CD4-positive, alpha-beta T cell treated with Interleukin-17A for 1 hour (primary cell): ENCODE measurements at places on chromosomes 2 and 18.

GRCh38 chr2:925309-925708, 25.3 kb upstream of the SNTG2 start:
- no peak for DNase-seq

DNA sequence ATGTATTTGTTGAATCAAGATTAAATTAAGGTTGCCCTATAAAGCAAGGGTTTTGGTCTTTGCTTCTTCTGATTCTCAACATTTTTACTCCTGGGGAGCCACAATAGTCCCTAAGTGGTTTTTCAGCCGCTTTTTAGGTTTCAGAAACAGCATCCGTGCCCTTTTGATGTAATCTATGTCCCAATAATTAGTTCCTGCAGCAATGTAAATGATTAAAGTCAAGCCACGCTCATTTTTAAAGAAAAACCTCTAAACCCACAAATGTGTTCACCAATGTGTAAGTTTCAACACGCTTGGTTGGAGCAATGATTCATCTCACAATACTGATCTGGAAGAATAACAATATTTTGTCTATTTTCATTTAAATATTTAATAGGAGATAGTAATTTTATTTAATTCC, 5.6 kb downstream of the ARL4C start:
- peak; percentile 55 for DNase-seq

DNA sequence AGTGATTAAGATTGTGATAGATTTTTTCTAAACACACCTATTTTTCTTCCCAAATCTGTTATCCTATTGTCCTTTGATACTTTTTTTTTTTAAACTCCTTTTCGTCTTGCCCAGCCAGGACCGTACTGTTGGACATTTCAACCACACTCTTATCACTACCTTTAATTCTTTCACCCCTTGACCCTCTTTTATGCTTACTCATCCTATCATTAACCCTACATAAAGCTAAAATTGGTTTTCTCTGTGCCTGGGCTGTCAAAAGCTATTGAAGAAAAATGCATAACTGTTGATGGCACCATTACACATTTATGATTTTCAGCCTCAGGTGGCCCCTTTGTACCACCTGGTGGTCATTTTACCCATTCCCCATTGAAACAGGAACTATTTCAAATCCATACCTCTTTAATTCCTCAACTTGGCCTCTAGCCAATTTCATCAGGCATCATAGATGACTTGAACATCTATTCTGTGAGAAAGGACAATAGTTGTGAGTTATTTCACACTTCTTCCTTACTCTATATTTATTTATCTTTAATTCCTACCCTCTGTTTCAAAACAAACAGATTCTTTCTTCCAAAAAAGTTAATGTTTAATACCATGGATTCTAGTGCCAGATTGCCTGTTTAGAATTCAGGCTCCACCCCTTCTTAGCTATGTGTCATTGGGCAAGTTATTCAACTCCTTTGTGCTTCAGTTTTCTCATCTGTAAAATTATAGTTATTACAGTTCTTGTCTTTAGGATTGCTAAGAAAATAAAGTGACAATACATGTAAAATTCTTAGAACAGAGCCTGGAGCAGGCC, 258.6 kb downstream of the CAMKMT start:
- DNase-seq: no peak

DNA sequence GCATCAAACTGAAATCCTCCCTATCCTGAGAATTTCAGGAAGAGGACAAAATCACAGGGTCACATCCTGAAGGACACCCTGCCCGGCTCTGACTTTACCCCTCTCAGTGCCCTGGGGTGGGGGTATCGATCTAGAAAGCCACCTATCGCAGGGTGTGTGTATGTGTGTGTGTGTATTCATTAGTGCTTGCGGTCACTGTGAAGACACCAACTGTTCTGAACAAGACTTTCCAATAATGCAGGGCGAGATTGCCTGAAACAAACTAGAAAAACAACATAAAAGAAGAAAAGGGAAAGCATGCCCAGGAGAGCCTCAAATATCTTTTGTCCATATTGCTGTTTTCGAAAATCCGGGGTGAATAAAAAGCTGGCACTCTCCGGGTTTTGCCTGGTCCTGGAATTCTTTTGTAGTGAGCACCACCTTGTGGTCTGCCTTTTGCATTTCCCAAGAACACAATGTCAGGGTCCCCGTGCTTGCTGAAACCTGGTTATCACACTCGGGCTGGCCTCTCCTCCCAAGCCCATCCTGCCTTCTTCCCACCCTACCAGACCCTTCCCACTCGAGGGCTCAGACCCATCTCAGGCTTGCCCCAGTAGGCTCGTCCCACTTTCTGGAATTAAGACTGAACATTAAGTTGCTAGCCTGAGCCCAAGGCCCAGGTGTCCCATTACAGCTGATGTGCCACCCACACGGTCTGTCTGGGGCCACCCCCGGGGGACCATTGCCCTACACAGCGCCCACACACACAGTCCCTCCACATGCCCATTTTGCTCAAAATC, 25.0 kb upstream of the COPS8 start:
- peak; percentile 28 for DNase-seq

DNA sequence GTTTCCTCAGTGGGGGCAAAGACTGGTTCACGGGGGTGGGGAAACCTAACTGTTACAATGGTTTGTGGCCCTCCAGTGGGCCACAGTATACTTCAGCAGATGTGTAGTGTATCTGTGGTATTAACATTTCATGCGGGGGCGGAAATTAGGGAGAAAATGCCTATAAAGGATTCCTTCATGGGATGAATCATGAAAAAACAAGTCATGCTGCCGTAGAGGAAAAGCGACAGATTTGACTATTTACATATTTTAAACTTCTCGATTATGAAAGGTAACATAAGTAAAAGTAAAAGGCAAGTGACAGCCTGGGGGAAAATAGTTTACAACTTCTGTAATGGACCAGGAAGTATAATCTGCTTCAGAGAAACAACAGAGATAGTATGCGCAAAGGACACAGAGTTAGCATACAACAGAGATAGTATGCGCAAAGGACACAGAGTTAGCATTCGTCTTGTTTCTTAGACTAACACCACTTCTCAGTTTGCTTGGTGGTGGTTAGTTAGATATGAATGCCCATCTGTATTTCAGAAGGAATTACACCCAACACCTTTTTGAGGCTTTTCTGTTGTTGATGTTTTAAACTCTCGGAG, 41.1 kb downstream of the MRPS9 start:
- DNase-seq: no peak

- DNase-seq: no peak
These were observed 154.8 kb upstream of the APCDD1 start for GRCh38 chr18:10299643-10300042.

- DNase-seq: no peak
These were observed 7.1 kb downstream of the ZNF407 start for GRCh38 chr18:74604774-74605173.

DNA sequence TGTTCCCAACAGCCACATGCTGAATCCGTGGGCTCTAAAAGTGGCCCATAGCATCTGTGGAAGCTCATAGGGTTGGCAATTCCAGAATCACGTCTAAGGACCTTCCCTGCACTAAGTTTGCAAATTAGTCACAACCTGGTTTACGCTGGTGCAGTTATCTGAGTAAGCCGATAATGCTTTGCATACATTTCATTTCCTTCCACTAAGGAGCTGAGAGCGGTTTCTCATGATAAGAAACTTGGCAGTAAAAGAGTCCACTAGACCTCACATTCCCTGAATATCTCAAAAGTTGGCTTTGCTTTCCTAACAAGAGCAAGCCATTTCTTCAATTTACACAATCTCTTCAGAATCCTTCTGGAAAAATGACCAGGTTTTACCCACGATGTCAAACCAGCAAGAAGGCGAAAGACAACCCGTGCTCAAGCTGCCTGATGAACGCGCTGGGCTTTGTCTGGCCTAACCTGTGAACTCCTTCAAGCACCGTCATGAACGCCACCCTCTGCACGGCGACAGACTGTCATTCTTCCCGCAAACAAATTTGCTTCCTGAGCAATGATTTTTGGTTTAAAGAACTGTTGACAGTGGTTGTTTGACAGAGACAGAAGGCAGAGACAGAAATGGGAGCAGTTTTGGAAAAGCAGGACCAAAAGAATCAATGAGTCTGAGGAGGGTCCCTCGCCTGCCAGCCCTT, 73.0 kb upstream of the COPS8 start:
- DNase-seq: no peak

GRCh38 chr2:85405201-85406059, 4.7 kb downstream of the CAPG start:
- peak; percentile 66 for DNase-seq

- DNase-seq: no peak
These were observed 687.8 kb downstream of the SLC4A3 start for GRCh38 chr2:220315098-220315823.

DNA sequence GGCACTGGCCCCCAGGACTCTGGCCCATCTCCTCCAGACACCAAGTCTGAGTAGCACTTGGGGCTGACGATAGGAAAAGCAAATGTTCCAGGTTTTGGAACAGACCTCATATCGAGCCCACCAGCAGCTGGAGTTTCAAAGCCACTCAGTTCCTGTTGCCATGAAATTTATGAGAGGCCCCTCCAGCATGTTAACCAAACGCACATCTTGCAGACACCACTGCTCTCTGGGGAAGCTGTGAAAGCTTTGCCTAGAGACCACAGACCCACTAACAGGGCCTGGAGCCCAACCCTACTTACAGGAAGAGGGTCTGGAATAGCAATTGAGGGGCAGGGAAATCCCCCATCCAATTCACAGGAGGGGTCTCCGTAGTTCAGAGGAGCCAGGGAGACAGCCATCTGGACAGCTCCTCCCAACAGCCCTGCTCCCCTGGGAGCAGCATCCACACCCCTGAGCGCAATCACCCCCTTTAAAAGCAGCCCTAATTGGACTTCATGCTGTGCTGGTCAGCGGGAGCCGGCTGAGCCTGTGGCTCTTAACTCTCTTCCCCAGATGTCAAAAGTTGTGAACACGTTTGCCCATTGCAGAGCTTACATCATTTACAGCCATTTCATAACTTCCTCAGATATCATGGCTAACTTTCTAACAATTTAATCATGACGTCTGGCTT, 81.3 kb downstream of the TGFA start:
- DNase-seq: no peak

DNA sequence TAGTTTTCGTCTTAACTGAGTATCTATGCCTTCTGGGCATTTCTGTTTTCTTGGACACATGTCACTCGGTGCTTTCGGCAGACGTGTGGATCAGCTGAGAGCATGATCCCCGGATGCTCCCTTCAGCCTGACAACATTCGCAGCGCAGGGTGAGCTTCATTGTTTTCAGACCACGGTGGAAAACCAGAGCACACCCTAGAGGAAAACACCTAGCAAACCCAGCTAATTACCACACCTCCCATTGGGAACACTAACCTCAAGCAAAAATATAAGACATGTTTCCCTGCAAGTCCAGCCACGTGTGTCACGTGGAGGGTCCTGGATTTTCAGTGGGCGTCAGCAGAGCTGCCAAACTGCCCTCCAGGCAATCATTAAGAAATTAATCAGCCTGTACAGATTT, 31.0 kb downstream of the ANKRD29 start:
- DNase-seq: no peak

DNA sequence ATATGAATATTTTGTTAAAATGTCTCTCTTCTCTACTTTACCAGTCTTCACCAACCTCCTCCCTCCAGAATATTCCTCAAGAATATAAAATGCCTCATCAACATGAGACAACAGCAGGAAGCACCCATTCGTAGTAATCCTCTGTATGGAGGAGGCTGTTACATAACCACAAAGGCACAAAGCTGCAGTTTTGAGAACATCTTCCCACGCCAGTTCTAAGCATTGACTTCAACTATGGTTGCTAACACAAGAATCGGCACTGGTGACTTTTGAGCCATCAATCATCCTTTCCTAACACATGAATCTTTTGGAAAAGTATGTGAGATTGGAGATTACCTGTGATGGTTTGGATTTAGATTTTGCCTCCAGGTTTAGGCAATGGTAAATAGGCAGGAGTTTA, 54.9 kb upstream of the CYP1B1 start:
- no peak for DNase-seq

GRCh38 chr18:48126240-48126639, 195.8 kb upstream of the SMAD2 start:
- no peak for DNase-seq

GRCh38 chr2:159959136-159959535, 103.3 kb downstream of the PLA2R1 start:
- DNase-seq: no peak

GRCh38 chr2:237196866-237197618, 111.4 kb downstream of the COPS8 start:
- no peak for DNase-seq

DNA sequence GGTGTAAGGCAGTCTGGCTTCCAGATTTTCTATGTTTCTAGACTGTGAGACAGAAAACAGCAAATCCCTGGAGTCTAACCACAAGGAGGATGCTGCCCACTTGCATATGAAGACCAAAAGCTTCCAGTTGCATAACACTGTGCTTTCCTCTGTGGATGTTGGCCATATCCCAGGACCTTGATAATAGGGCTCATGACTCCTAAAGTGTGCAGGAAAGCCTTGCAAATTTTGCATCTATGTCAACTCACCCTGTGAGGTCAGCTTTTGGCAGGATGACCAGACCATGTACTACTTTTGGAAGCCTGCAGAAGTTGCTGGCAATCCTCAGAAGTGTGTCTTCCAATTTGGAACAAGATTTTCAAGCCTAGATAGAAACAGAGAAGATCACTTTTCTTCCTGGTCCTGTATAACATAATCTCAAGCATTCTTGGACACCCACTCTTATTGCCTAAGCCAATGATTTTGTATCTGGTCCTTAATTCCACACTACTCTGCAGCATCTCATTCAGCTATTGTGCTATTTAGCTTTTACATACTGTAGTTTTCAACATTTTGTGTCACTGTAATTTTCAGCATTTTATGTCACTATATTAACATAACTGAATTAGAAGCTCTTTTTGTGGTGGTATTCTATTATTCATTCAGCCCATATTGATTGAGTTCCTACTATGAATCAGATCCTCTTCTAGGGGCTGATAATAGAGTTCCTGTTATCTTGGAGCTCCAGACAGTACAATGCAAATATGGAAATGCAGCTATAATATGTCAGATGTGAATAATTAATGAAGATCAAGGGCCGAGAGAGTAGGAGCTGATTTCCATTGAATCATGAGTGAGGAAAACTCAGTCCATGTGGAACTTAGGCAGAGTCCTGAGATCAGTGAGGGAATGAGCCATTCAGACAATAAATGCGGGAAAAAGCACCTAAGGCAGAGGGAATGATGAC, 85.3 kb upstream of the RAB27B start:
- DNase-seq: no peak

- no peak for DNase-seq
These were observed 24.4 kb upstream of the ITM2C start for GRCh38 chr2:230840301-230840700.

GRCh38 chr2:154686162-154686561, 12.3 kb upstream of the KCNJ3 start:
- DNase-seq: no peak

- no peak for DNase-seq
These were observed 150.4 kb upstream of the CYRIA start for GRCh38 chr2:16816016-16816415.

- DNase-seq: no peak
These were observed 24.7 kb downstream of the TLK1 start for GRCh38 chr2:171136024-171136423.

DNA sequence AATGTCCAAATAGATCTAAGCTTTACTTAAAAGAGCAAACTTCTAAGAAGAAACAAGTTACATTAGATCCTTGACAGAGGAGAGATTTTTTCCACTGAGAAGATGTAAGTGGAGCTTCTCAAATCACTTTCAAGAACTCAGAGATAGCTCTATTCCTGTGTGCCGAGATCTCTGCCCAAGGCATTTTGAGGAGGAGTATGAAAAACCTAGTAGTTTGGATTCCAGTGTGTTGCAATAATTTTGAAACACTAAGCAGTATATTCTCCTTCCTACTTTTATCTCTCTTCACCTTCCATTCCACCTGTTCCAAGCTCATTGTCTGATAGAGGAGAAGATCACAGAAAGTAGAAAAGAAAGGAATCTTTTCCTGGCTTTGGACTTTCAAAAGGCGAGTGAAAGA, 192.0 kb upstream of the TANK start:
- no peak for DNase-seq

GRCh38 chr2:47089083-47089464, 66.0 kb downstream of the STPG4 start:
- no peak for DNase-seq
